Adipose tissue (tissue), 3 donors: ENCODE measurements at places on chromosomes 1 and 21. TPM values are rescaled to one million over a fixed set of nuclear protein-coding genes. Genes with fewer than 3 reads are reported as not detected.

ADAM30 gene
- polyA plus RNA-seq, result not detected

INAVA gene
- polyA plus RNA-seq, result 2.2 TPM

FAM177B gene
- polyA plus RNA-seq, result 0.67 TPM

IL22RA1 gene
- 0.34 TPM for polyA plus RNA-seq

INTS11 gene
- polyA plus RNA-seq, result 117 TPM

ACTA1 gene
- 4.9 TPM for polyA plus RNA-seq
